Natural killer cell (primary cell): ENCODE measurements at places on chromosomes 3 and 15.

GRCh38 chr15:34583399-34584329 is at the start of gene GOLGA8B:
GOLGA8B (minus strand) TSS chr15:34583651; CDS start chr15:34535912, 47,739 bp downstream.
- H3K27me3 ChIP-seq = peaks cover 4% of the 10 kb centered on the region
- peaks cover 21% of the 10 kb centered on the region for H3K4me1 ChIP-seq
- H3K36me3 ChIP-seq = no peaks in the 10 kb centered on the region
- no peak within 1 kb of the TSS for H3K27ac ChIP-seq

- no peak overlapping the region for H3K27ac ChIP-seq
- H3K27me3 ChIP-seq = no peaks in the 10 kb centered on the region
- H3K4me1 ChIP-seq = no peaks in the 10 kb centered on the region
- no peak overlapping the region for H3K4me3 ChIP-seq
- no peaks in the 10 kb centered on the region for H3K36me3 ChIP-seq
- no peak for DNase-seq
Measured at GRCh38 chr3:182325213-182325950, 467.9 kb upstream of the ATP11B start.

- no peaks in the 10 kb centered on the region for H3K27me3 ChIP-seq
- H3K4me1 ChIP-seq = peaks cover 3% of the 10 kb centered on the region
- no peak overlapping the region for H3K27ac ChIP-seq
Measured at GRCh38 chr15:77336006-77336405, 83.9 kb downstream of the PEAK1 start.

GRCh38 chr3:88209356-88209755 is 59.6 kb downstream of the C3orf38 start:
- no peak for DNase-seq
- no peaks in the 10 kb centered on the region for H3K27me3 ChIP-seq
- no peak overlapping the region for H3K27ac ChIP-seq

DNA sequence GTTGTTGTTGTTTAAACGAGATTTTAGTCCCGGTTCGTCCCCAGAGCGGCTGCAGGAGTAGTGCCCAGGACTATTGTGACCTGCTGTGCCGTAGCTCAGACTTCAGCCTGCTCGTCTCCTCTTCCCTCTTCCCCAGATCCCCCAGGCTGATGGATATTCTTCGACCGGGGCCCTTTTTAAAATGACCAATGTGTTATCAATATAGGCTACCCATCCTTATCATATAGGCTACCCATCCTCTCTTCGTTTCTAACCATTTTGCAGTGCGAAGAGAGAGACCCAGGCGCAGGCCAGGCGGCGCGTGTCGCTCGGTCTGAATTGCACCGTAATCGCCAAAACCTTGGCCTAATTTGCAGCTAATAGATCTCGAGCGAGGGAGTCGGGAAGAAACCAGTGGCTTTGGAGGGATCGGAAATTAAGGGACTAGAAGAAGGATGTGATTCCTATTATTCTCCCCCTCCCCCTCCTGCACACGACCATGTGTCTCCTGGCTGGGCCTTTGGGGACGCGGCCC is 23.0 kb downstream of the NR2F2 start:
- no peak overlapping the region for H3K27ac ChIP-seq
- H3K36me3 ChIP-seq = no peaks in the 10 kb centered on the region
- no peak overlapping the region for H3K4me3 ChIP-seq
- no peak for DNase-seq
- H3K27me3 ChIP-seq = peaks cover 91% of the 10 kb centered on the region
- H3K4me1 ChIP-seq = peaks cover 18% of the 10 kb centered on the region

DNA sequence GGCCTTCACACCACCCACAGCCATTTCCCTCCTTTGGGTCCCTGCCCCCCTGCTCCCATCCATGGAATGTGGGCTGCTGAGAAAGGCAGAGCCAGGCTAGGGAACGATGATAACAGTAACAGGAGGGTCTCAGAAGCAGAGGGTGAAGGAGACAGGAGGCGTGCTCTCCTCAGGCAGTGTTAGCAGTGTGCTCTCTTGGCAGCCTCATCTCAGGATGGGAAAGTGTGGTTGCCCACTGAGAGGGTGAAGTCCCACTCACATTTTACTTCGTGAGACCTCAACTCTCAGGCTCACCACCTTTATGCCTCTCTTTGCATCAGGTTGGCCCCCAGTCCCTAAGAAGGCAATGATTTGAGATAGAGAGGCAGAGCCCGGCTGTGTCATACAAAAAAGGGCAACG is 24.5 kb downstream of the TIGIT start:
- H3K4me1 ChIP-seq = peaks cover 10% of the 10 kb centered on the region
- H3K27me3 ChIP-seq = no peaks in the 10 kb centered on the region

GRCh38 chr15:98725874-98726273 is 77.5 kb downstream of the IGF1R start:
- H3K36me3 ChIP-seq = no peaks in the 10 kb centered on the region
- H3K4me1 ChIP-seq = peaks cover 4% of the 10 kb centered on the region

- H3K4me1 ChIP-seq = no peaks in the 10 kb centered on the region
- no peaks in the 10 kb centered on the region for H3K36me3 ChIP-seq
- DNase-seq = no peak
- H3K27me3 ChIP-seq = no peaks in the 10 kb centered on the region
- no peak overlapping the region for H3K27ac ChIP-seq
- no peak overlapping the region for H3K4me3 ChIP-seq
Measured at GRCh38 chr3:136994772-136995516, 37.2 kb downstream of the IL20RB start.

DNA sequence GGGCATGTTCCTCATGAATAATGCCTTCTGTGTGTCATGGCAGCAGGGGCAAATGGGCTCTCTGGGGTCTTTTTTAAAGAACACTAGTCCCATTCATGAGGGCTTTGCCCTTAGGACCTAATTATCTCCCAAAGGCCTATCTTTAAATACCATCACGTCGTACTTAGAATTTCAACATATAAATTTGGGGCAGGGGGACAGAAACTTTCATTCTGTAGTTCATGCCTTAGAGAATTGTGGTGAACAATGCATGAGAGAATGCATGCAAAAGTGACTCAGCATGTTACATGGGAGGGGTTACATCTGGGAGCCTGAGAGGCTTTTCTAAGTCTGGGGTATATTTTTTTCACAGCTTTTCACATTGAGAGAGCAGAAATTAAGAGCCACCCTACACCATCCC is 208.5 kb upstream of the ROPN1 start:
- H3K4me1 ChIP-seq = no peaks in the 10 kb centered on the region
- H3K27me3 ChIP-seq = no peaks in the 10 kb centered on the region
- no peak overlapping the region for H3K27ac ChIP-seq
- no peak for DNase-seq
- no peak overlapping the region for H3K4me3 ChIP-seq
- no peaks in the 10 kb centered on the region for H3K36me3 ChIP-seq

GRCh38 chr3:12829886-12830784 is 11.2 kb downstream of the RPL32 start:
- no peak overlapping the region for H3K27ac ChIP-seq
- DNase-seq = no peak
- no peaks in the 10 kb centered on the region for H3K4me1 ChIP-seq
- H3K36me3 ChIP-seq = peaks cover 30% of the 10 kb centered on the region

- no peaks in the 10 kb centered on the region for H3K4me1 ChIP-seq
- no peak for DNase-seq
- no peak overlapping the region for H3K27ac ChIP-seq
- no peak overlapping the region for H3K4me3 ChIP-seq
Measured at GRCh38 chr3:85210540-85210939, 251.8 kb downstream of the CADM2 start.

- DNase-seq = no peak
- no peaks in the 10 kb centered on the region for H3K36me3 ChIP-seq
- no peak overlapping the region for H3K4me3 ChIP-seq
- H3K27ac ChIP-seq = no peak overlapping the region
Measured at GRCh38 chr3:12120374-12121140, 38.2 kb downstream of the TIMP4 start.

DNA sequence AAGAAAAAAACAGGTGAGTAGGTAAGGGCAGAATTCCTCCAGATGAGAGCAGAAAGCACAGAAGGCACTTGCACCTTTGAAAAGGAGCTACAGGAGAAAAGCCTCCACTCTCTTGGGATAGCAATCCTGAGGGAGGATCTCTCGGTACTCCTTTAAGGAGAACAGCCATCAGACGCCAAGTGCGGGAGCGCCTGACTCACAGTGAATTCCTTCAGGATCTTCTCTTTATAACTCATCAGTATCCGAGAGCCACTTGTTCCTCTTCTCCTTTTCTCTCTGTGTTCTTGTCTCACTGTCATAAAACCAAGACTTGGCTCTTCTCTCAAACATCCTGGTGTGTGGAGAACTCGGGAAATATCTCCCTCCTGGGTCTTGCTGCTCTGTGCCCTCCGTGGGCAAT is 10.1 kb upstream of the GOLGA8J start:
- no peaks in the 10 kb centered on the region for H3K27me3 ChIP-seq
- H3K4me1 ChIP-seq = no peaks in the 10 kb centered on the region
- DNase-seq = no peak
- H3K27ac ChIP-seq = no peak overlapping the region
- no peaks in the 10 kb centered on the region for H3K36me3 ChIP-seq

- DNase-seq = no peak
- H3K27me3 ChIP-seq = no peaks in the 10 kb centered on the region
- no peak overlapping the region for H3K27ac ChIP-seq
- H3K4me1 ChIP-seq = no peaks in the 10 kb centered on the region
- H3K4me3 ChIP-seq = no peak overlapping the region
- H3K36me3 ChIP-seq = no peaks in the 10 kb centered on the region
Measured at GRCh38 chr3:126155280-126155640, 25.1 kb downstream of the ALDH1L1 start.

GRCh38 chr15:100689131-100689899 is 86.9 kb downstream of the ASB7 start:
- H3K27me3 ChIP-seq = no peaks in the 10 kb centered on the region
- no peaks in the 10 kb centered on the region for H3K36me3 ChIP-seq

GRCh38 chr3:29978036-29978435 is 628.4 kb upstream of the TGFBR2 start:
- H3K4me3 ChIP-seq = no peak overlapping the region
- H3K4me1 ChIP-seq = no peaks in the 10 kb centered on the region
- H3K27me3 ChIP-seq = no peaks in the 10 kb centered on the region
- no peaks in the 10 kb centered on the region for H3K36me3 ChIP-seq

GRCh38 chr3:196124608-196125007 is 42.7 kb upstream of the TFRC start:
- H3K27ac ChIP-seq = no peak overlapping the region
- no peak for DNase-seq
- peaks cover 55% of the 10 kb centered on the region for H3K4me1 ChIP-seq
- no peaks in the 10 kb centered on the region for H3K36me3 ChIP-seq
- no peaks in the 10 kb centered on the region for H3K27me3 ChIP-seq

- DNase-seq = no peak
- H3K36me3 ChIP-seq = no peaks in the 10 kb centered on the region
- no peak overlapping the region for H3K27ac ChIP-seq
- no peak overlapping the region for H3K4me3 ChIP-seq
- no peaks in the 10 kb centered on the region for H3K4me1 ChIP-seq
Measured at GRCh38 chr3:11187681-11188080, 33.4 kb downstream of the HRH1 start.

DNA sequence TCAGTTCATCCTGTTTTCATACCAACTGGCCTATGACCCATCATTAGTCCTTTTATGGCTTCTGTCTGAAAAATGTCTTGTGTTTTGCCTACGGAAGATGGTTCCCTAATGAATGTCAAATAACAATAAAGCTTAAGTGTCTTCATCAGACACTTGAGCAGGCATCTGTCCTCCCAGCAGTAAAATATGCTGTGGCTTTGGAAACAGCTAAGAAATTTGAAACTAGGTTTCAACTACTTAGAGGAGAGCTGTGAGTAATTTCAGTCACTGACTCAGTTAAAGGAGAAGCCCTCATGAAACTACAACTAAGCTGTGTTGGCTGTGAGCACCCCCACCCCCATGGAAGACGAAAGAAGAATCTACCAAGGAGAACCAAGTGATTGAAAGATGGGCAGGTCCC is 409.4 kb upstream of the PPP2R3A start:
- DNase-seq = no peak
- H3K4me1 ChIP-seq = no peaks in the 10 kb centered on the region
- no peaks in the 10 kb centered on the region for H3K36me3 ChIP-seq
- H3K4me3 ChIP-seq = no peak overlapping the region
- no peak overlapping the region for H3K27ac ChIP-seq

DNA sequence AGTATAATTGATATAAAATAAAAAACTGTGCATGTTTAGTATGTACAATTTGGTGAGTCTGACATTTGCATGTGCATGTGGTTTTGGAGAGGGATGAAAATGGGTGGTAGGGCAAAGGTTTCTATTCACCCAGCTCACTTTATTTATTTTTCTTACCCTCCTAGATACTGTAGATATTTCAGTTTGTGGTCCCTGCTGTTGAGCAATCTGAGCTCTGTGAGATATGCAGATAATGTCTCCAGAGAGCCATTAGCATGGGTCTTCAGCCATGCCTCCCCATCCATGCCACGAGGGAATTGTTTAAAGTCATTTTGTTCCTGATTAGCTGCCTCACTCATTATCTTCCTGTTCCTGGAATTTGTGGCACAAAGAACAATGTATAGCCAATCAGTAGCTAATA is 44.4 kb upstream of the B3GALNT1 start:
- no peaks in the 10 kb centered on the region for H3K36me3 ChIP-seq
- DNase-seq = no peak
- H3K4me3 ChIP-seq = no peak overlapping the region

DNA sequence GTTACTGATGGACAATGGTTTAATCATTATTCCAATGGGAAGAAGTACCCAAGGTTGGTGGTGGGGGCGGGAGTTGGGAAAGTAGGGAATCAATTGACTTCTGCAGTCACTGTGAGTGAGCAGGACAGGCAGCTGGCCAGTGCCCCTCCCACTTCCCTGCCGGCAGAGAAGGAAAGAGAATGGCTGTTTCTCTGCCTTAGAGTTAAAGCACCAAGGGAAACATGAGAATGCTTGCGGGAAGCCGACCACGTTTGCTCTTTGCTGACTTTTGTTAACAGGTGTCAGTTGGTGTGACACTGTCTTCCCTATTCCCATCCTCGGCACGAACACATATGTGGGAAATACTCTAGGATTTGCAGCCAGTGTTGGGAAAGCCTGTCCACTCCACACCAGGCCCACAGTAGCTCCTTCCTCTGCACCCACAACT is 33.5 kb upstream of the MFSD1 start:
- no peaks in the 10 kb centered on the region for H3K27me3 ChIP-seq
- DNase-seq = no peak
- H3K36me3 ChIP-seq = no peaks in the 10 kb centered on the region
- no peak overlapping the region for H3K4me3 ChIP-seq
- no peaks in the 10 kb centered on the region for H3K4me1 ChIP-seq
- no peak overlapping the region for H3K27ac ChIP-seq

GRCh38 chr3:32460031-32460749 is 42.5 kb downstream of the CMTM6 start:
- no peak overlapping the region for H3K4me3 ChIP-seq
- H3K4me1 ChIP-seq = peaks cover 61% of the 10 kb centered on the region

DNA sequence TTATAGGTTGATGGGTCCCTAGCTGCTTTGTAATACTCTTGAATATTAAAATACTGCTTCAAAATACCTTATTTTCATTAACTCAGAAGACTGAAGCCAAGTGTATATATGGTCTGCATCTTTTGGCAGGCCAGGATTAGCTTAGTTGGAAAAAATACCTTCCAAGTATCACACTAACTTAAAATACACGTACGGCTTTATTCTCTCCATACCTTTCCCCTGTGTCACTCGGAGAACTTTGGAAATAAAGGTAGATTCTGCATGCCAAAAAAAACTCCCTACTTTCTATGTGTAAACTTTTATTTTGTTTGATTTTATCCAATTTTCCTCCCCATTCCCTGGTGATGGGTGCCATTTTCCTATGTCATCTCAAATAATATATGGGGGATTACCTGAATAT is 422.3 kb upstream of the MDFIC2 start:
- no peak for DNase-seq
- no peak overlapping the region for H3K27ac ChIP-seq
- H3K4me3 ChIP-seq = no peak overlapping the region
